GM03348 (cell line): ENCODE measurements at places on chromosomes 1 and 21.

- DNase-seq = no peak
Observed at GRCh38 chr1:33237579-33237978, 18.7 kb upstream of the ZNF362 start.

GRCh38 chr21:41024746-41025254 lies 143.2 kb upstream of the BACE2 start:
- DNase-seq = no peak

DNA sequence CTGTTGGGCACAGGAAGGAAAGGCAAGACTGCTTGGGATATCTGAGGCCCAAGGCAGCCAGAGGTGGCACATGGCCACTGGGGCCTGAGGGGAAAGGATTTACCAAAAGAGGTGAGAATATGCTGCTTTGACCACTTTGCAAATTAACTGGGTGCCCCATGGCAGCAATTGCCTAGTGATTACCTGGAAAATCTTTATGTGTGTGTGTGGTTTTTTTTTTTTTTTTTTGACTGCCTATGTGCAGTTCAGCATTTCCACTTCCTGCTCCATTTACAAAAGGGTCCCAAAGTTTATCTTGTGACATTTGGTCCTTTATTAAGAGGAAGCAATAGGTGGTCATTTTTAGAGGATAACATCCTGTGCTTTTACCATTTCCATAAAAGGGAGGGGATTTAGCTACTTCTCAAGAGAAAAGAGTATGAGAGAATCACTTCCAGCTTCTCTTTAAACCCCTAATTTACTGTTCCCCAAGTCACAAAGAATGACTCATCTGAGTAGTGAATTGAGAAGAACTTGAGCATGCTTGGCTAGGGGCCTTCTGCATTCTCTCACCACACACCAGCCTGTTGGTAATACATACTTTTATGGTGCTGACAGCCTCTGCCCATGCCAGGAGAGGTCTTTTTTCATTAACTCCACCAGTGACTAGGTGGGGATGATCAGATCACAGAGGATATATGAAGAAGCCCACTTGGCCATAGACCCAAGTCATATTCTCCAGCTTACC lies 52.1 kb downstream of the SYDE2 start:
- DNase-seq = peak; percentile 54

- peak; percentile 89 for DNase-seq
Observed at GRCh38 chr1:2279210-2279639, 51.1 kb downstream of the SKI start.

DNA sequence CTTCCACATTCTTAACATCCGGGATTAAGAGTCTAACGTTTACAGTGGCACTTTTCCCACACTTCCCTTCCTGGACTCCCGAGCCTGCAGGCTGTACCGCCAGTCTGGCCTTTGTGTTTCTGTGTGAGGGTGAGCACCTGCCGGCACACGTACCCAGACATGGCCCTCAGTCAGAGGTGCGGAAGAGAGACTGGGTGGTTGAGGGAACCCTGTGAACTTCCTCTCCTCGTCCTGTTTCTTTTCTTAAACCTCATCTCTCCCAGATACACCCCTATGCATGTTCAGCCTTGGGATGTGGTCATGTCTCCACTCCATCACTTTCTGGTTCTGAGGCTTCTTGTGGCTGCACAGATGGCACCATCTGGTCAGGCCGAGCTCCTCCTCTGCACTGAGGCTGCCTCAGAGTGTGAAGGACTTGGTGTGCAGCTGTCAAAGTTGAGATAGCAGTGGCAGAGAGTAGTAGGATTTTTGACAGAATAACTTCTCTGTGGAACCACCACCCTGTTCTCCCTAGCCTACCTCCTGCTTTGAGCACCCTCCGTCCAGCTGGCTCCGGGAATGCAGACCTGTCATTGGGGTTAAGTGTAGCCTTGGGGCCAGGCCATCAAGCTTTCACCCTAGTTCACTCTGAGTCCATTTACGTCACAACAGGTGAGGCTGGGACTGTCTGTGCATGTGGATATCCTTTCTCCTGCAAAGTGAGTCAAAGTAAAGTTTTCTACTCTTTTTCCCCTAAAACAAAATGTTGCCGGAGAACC lies 31.4 kb downstream of the VASH2 start:
- no peak for DNase-seq

DNA sequence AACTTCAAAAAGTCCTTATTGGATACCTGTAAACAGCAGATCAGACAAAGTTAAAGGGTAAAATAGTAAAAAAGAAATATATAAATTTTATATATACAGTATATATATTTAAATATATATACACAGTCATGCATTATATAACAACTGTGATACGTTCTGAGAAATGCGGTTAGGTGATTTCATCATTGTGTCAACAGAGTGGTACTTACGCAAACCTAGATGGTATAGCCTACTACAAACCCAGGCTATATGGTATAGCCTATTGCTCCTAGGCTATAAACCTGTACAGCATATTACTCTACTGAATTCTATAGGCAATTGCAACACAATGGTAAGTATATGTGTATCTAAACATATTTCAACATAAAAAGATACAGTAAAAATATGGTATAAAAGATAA lies 222.7 kb downstream of the NUF2 start:
- DNase-seq = no peak

DNA sequence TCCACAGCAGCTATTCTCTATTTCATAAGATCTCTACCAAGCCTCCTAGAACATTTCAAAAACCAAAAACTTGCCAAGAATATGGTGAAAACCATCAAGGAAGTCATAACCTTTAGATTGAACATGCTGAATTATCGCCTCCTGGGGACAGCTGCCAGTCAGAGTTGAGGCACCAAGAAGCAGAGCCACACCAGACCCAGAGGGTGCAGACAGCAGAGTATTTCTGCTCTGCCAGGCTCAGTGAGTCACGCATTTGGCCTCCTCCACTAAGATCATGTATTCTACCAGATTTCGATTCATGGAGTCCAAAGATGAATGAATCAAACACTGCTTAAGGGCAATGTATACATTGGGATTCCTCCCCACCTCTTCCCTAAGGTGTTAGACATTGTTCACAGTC lies 2.1 kb downstream of the F3 start:
- peak; percentile 33 for DNase-seq

DNA sequence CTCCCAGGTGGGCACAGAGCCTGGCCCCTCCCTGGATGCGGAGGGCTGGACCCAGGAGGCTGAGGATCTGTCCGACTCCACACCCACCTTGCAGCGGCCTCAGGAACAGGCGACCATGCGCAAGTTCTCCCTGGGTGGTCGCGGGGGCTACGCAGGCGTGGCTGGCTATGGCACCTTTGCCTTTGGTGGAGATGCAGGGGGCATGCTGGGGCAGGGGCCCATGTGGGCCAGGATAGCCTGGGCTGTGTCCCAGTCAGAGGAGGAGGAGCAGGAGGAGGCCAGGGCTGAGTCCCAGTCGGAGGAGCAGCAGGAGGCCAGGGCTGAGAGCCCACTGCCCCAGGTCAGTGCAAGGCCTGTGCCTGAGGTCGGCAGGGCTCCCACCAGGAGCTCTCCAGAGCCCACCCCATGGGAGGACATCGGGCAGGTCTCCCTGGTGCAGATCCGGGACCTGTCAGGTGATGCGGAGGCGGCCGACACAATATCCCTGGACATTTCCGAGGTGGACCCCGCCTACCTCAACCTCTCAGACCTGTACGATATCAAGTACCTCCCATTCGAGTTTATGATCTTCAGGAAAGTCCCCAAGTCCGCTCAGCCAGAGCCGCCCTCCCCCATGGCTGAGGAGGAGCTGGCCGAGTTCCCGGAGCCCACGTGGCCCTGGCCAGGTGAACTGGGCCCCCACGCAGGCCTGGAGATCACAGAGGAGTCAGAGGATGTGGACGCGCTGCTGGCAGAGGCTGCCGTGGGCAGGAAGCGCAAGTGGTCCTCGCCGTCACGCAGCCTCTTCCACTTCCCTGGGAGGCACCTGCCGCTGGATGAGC lies 34.2 kb downstream of the TRIM11 start:
- no peak for DNase-seq

DNA sequence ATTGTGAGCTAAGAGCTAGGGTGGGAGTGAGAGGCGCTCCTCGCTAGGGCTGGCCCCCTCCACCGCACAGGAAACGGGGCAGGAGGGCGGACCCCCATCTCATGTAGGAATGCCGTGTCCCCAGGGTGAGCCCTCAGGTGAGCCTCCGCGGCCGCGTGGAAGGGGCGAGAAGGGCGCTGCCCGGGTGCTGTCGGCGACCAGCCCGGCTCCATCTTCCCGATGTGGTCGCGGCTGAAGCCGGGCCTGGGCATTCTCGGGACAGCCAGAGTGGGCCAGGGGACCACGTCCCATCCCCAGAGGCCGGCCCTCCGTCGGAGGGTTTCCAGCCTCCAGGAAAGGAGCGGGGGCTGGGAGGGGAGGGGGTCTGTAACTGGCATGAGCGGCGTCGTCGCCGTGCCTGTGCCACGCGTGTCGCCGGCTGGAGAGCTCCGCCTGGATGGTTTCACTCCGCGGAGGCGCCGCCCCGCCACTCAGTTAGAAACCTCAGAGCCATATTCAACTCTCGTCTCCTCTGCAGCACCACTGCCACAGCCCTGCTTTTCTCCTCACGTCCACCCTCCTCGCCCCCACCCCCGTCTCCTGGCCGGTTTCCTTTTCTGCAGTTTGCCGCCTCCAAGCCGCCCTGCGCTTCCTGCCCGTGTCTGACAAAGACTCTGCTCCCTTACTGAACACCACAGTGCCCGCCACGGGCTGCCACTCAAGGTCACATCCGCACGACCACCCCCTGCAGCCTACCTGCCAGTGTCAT lies at the start of gene TMEM269:
Gene TMEM269 (plus strand): TSS at position 46 of the 748 bp plus-strand sequence. CDS start 4,903 bp downstream, outside the sequence.
- peak; percentile 55 for DNase-seq

DNA sequence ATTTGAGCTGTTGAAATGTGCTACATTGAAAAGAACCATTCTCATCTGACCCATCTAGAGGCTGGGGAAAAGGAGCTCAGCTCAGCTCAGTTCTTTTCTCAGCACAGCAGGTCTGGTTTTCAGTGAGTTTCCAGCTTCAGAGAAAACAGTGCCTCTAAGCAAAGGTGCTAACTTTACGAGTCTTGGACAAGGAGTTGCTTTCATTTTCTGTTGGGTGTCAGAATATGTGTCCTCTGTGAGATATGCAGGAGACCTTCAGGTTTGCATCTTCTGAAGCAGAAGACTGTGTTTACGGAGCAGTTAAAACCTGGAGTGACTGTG lies 321.3 kb upstream of the USP24 start:
- DNase-seq = no peak

DNA sequence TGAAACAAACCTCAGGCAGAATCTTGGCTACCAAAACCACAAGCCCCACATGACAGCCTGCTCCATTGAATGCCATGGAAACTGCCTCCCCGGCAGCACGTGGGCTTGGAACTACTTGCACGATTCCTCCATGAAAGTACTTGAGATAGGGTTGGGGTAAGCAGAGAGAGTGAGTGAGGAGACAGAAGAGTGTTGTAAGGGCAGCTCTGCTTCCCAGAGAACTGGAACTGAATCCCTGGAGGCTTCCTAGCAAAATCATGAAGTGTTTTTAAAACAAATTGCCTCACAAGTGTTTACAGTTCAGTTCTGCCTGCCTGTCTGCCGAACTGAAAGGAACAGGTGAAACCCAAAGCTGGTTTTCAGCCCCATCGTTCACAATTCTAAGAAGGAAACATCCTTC lies 35.3 kb upstream of the DNASE2B start:
- no peak for DNase-seq

- DNase-seq = peak; percentile 58
Observed at GRCh38 chr1:84253891-84254290, 47.6 kb upstream of the SAMD13 start.

DNA sequence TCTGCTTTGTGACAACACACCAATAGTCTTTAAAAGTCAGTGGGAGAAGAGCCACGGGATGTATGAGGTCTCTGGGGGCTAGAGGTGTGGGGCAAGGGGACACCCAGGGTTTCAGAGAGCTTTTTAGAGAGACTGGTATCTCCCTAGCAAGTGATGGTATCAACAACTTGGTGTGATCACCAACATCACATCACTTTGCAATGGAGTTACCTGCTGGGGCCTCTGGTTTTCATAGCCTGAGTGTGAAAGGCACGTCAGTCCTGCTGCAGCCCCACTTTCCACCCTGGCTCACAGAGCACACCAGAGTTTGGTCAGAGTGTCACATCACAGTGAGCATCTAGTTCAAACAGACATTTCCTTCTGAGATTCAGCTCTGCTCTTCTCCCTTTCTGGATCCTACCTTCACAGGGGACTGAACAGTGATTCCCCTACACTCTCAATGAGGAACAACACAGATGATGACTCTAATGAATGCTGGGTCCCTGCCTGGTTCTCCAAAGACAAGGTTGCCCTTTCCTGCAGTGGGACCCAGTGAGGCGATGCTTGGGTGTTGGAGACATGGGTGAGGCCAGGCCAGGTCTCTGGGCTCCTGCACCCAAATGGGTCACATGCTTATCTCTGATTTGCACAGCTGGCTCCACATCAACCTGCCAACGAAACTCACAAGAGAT lies 2.0 kb upstream of the MAN1C1 start:
- DNase-seq = no peak

DNA sequence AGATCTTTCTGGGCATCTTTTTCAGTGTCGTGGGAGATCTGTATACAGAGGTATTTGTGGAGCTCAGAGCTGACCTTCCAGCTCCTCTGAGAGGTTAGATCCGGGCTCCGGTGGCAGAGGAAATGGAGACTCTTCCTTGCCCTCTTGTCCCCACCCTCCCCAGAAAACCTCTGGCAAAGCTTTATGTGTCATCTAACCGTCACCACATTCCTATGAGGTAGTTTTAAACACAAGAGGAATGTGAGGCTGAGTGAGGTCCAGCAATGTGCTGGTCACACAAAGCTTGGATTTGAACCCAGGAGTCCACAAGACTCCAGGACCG lies 1.2 kb downstream of the CD160 start:
- DNase-seq = peak; percentile 74

DNA sequence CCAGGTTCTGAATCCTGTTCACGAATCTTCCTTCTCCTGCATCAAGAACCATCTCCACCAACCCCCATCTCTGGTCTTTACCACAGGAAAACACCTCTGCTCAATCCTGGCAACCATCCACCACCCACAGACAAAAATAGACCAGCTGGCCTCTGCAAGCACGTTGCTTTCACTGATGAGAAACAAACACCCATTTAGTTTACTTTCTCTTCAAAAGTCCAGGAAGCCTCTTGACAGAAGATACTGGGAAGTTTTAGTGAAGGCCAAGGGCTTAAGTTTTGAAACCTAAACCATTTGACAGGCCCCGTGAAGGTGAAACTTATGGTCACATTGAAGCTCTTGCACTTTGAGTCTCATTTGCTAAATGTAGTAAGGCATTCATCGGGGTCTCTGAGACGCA lies 122.6 kb upstream of the PPP2R5A start:
- peak; percentile 52 for DNase-seq

DNA sequence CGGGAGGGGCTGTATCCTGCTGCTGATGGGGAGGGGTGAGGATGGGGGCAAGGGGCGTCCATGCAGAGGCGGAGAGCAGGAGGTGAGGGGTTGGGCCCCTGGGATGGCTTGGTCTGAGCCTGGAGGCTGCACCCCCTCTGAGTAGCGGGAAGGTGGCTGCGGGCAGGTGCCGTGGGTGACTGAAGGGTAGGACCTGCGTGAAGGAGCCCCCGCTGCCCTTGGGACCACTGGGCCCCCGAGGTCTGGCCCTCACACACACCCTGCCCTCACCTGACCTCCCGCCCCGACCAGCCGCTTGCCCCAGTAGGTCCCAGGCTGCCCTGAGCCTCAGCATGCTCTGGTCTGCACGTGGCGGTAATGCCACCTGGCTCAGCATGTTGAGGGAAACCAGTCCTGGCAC lies 12.8 kb upstream of the SKI start:
- no peak for DNase-seq
